Eye (tissue), 1 donor: ENCODE measurements at places on chromosomes 3 and 15.

- no peak for DNase-seq
Measured at GRCh38 chr15:70504299-70504951, 258.9 kb downstream of the UACA start.

- no peak for DNase-seq
Measured at GRCh38 chr15:33124279-33124678, 70.2 kb downstream of the FMN1 start.

DNA sequence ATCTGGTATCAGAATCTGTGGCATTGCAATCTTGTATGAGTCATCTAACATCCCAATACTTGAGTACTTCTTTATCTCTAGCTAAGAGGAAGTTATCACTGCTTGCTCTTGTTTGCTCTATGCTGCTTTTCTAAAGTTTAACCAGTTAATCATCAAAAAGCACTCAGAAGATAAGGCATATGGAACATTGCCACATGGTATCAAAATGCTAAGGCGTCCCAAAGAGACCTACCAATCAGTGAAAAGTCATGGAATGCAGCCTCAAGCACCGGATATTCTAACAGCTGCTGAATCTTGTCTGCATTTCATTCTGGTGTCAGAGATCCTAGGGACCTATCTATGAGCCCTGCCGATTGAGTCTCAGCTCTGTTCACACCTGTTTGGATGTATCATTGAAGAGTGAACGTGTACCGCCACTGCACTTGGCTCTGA lies 192.8 kb downstream of the ARPP21 start:
- no peak for DNase-seq

- DNase-seq: peak; percentile 79
Measured at GRCh38 chr3:127628788-127629466, at the start of gene PODXL2. Gene PODXL2, plus strand, starts transcription at chr3:127629185. Its CDS starts 35 bp downstream, at chr3:127629220.

DNA sequence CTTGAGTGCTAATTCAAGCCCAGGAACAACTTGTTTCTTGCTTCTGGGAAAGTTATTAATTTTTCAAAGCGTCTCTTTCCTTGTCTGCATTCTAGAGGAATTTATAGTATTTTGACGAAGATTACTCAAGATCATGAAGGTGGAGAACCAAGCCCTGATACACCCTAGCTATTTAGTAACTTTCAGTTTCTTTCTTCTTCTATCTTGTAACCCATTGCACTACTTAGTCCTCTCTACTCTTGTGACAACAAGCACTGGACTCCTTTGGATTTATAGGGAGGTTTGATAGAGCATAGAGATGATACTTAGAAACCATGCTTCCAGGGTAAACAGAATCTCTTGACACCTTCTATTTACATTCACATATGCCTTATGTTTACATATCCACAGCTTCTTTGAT lies 203.3 kb upstream of the GRM7 start:
- no peak for DNase-seq

DNA sequence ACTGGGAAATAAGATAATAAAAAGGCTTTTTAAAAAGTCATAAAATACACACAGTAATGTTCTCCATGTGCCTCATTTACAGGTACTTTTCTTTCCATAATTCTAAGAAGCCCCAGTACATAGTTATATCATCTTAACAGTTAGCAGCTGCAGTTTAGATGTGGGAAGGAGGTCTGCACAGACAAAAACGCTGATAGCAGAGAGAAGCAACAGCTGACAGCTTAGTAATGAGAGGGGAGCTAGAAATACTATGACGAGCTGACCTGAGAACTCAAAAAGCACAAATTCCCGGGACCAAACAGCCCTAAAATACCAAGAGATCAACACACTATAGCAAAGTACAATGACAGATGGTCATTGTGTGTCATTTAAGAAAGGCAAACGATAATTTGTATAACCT lies 36.7 kb upstream of the ARHGEF3 start:
- DNase-seq: peak; percentile 52

DNA sequence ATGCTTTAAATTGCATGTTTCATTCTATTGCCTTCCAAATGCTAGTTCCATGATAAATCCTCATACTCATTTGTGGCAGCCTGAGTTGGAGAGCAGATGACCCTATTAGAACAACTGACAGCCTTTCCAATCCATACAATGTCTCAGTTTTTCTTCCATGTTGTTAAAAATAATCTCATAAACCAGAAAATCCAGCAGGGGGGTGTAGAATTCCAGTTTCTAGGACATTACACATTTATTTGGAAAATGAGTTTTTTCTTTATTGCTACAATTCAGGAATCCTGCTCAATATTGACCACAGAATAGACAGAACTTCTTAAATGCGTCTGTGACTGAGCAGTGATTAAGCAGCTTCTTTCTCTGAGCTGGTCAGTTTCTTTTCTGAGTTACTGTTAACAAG lies 174.2 kb upstream of the ATP10A start:
- no peak for DNase-seq

DNA sequence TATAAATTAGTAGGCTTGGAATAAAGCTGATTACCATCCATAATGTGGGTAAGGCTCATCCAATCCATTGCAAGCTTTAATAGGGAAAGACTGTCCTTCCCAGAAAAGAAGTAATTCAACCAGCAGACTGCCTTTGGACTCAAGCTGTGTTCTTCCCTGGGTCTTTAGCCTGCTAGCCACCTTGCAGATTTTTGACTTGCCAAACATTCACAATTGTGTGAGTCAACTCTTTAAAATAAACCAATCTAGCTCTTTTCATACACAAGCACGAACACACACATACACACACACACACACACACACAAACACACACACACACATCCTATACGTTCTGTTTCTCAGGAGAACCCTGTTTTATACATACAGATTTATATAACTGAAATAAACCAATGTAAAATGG lies 248.1 kb downstream of the NAALADL2 start:
- no peak for DNase-seq

GRCh38 chr15:56672721-56673120 lies 60.6 kb downstream of the ZNF280D start:
- DNase-seq: no peak
